ENCODE measurements at places on chromosomes 16 and 17.

DNA sequence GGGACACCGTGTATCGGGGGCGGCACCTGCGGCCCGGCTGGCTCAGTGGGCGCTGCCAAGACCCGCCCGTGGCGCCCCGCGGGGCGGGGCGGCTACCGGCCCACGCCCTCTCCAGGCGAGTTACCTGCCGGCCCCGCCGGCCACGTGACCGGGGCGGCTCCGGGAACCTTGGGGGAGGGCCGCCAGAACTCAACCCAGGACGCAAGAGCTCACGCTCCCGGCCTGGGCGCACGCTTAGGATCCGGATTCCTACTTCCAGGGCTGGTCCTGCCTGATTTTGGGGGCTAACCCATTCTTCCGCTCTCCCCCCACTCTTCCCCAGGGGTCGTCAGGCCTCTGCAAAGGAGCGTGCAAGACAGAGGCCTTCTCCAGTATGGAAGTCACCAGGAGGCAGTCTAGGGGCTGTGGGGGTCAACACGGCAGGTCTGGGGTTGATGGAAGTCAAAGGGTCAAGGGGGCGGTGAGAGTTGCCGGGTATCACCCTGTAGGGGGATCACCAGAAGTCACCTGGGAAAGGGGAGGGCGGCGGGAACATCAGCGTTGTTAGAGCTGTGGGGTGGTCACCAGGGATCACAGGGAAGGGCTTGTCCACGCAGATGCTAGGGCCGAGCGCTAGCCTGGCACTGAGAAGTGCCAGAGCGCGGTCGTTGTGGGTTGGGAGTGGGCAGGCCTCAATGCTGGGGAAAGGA, 354 bp upstream of the ESRP2 start:
- DNase-seq, result peak; percentile 39

DNA sequence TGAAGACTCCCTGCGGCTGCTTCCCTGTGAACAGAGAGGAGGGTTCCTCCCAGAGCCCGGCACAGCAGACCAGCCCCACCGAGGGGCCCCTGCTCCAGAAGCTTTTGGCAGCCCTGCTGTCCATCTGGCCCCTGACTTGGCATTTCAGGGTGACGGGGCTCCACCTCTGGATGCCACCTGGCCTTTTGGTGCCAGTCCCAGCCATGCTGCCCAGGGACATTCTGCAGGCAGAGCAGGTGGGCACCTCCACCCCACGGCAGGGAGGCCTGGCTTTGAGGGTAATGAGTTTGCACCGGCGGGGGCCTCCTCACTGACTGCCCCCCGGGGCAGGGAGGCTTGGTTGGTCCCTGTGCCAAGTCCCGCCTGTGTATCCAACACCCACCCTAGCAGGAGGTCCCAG, 20.3 kb upstream of the ZFPM1 start:
- no peak for DNase-seq

DNA sequence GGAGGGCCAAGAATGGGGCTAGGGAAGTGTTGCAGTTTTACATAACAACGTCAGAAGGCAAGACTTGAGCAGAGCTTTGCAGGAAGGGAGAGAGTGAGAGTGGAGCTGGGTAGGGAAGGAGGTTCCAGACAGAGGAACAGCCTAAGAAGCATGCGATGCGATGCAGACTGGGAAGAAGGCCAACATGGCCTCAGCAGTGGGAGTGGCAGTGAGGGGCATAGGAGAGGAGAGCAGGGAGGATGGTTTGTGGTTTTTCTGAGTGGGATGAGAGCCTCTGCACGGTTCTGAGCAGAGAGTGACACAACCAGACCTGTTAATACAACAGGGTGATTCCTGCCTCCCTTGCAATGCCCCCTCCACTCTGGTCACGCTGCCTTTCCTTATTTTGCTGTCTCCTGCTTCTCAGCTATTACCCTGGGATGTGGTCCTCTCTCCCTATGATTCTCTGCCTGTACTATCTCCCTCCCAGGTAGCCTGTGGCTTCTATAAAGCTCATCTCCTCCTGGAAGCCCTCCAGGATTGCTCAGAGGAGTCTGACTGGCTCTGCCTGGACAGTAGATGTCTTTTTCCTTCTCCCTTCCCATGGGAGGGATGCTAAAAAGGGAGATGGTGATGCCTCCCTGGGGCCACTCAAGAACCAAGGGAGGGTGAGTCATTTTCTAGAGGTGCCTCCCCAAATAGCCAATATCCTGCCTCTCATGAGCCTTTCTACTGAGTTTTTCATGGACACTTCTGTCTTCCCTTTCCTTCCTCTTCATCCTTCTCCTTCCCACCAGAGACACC, 38.7 kb upstream of the NGFR start:
- no peak for DNase-seq

GRCh38 chr17:64081802-64082799, 47.8 kb downstream of the ERN1 start:
- peak; percentile 18 for DNase-seq

DNA sequence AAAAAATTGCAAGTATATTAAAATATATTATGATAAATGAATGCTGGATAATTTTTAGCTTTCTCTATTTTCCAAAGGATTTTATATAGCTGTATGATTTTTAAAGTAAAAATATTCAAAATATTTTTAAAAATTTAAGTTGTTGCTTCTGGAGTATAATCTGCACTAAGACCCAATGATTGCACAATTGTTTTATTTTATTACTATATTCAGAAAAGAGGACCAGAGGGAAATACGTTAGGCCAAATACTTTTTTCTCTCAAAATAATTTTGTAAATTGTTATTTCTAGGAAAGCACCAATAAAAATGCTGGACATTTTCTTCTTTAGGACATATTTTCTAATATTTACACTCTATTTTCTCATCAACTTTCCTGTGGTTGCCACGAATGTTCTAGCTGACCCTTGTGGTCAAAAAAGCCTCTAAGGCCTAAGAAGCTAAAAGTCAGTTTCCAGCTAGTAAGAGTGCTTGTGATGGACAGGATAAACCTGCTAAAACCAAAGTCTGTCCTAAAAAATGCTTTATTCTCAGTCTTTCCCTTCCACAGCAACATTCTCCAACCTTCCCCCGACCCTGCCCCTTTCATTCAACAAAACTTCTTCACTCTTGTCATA, 31.2 kb downstream of the MMD start:
- no peak for DNase-seq

DNA sequence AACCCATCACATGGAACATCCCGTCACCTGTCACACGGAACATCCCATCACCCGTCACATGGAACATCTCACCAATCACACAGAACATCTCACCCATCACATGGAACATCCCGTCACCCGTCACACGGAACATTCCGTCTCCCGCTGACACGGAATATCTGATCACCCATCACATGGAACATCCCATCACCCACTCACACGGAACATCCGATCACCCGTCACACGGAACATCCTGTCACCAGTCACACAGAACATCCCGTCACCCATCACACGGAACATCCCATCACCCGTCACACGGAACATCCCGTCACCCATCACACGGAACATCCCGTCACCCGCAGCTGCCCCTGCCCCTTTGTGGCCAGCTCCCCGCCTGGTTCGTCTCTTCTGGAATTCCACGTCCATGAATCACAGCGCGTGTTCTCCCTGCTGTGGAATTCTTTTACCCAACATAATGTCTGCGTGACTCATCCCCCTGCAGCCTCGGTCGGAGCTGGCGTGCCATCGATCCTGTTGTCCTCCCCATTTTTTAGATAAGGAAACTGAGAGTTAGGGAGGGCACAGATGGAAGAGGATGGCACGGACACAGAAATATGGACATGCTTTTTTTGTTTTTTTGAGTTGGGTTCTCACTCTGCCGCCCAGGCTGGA, 5.6 kb downstream of the CPNE7 start:
- DNase-seq, result no peak

DNA sequence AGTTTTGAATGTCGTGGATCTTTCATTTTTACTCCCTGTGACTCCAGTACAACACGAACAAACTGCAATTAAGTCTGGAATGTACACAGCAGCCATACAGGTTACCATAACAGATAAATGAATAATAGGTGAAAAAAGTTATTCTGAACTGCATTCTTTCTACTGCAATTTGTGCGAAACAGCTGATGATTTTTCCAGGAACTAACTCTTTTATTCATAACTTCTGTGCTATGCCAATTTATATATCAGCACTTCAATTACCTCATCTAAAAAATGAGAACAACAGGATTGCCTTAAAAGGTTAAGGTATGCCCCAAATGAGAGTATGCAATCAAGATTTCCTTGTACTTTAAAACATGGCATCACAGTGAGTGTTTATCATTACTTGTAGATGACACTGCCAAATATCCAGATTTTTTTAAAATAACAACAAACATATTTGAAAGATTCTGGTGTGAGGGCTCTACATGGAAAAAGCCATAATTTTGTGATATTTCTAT, 238.9 kb downstream of the CDH8 start:
- DNase-seq, result no peak

DNA sequence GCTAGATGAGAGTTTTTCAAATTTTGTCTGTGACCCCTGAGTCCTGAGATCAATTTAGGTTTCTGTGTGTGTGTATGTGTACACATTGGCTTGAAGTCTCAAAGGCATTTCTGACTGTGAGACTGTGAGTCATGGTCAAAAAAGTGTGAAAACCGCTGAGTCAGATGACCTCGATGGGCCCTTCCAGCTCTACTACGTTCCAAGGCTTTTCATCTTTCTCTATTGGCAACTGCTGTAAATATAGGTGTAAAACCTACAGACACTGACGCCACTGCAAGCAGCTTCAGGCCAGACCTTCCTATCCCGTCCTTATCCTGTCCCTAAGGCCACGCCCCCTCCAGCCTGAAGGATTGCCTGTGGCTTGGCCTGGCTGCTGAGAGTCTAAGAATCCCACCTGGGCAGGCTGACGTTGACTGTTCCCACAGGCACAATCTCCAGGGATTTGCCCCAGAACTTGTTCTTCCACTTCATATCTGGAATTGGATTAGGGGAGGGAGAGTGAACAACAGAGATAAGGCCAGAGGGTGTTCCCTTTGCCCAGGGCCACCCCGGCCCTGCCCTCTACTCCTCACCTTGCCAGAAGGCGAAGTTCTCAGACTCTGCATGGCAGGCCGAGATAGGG, 11.3 kb downstream of the OSBPL7 start:
- no peak for DNase-seq

GRCh38 chr17:79800325-79801155, 3.7 kb upstream of the CBX8 start:
- no peak for DNase-seq

DNA sequence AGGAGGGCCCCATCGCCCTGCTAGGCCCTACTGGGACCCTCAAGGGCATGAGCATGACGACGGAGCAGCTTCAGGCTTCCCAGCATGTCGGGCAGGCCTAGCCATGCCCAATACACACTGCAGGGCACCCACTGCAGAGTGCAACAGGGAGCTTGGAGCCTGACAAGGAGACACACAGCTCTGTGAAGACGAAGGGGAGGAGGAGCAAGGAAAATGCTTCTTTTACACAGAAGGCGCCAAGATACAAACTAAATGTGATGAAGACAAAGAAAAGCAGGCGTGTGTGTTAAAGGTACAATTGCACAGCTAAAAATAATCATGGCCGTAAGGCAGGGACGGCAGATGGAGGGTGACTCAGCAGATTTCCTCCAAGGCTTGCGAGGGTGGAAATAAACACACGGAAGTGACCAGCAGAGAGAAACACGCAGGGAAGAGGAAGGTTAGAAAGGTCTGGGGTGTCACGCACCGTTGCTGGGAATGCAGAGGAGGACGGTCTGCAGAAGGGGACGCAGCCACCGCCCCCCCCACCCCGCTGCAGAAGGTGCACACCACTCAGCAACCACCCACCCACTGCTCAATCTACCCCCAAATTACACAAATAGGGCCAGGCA, 108.5 kb downstream of the ZNF778 start:
- DNase-seq, result no peak

DNA sequence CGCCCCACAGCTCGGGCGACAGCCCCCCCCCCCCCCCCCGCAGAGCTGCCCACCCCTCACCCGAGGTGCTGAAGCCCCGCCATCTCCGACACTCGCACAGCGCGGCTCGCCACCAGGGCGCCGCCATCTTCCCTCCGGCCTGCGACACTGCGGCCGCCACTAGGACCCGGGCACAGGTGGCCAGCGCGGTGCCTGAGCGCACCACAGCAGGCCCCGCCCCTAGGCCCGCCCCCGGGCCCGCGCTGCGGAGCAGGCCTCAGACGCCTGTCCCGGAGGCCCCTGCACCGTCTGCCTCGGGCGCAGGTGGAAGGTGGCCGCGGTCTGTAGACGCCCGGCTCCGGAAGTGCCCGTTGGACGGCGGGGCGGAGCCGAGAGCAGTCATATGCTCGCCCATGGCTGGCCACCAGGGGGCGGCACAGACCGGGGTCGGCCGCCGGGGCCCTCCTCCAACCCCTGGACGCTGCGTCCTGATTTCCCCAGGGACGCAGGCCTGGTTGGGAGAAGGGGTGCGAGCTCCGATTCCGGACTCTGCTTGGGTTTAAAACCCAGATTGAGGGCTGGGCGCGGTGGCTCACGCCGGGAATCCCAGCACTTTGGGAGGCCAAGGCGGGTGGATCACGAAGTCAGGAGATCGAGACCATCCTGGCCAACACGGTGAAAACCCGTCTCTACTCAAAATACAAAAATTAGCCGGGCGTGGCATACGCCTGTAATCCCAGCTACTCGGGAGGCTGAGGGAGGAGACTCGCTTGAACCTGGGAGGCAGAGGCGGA, at the start of gene MRPL38:
MRPL38 (minus strand) TSS at position 136 of the 773 bp plus-strand sequence; CDS start at position 127, 9 bp downstream.
- peak; percentile 84 for DNase-seq

DNA sequence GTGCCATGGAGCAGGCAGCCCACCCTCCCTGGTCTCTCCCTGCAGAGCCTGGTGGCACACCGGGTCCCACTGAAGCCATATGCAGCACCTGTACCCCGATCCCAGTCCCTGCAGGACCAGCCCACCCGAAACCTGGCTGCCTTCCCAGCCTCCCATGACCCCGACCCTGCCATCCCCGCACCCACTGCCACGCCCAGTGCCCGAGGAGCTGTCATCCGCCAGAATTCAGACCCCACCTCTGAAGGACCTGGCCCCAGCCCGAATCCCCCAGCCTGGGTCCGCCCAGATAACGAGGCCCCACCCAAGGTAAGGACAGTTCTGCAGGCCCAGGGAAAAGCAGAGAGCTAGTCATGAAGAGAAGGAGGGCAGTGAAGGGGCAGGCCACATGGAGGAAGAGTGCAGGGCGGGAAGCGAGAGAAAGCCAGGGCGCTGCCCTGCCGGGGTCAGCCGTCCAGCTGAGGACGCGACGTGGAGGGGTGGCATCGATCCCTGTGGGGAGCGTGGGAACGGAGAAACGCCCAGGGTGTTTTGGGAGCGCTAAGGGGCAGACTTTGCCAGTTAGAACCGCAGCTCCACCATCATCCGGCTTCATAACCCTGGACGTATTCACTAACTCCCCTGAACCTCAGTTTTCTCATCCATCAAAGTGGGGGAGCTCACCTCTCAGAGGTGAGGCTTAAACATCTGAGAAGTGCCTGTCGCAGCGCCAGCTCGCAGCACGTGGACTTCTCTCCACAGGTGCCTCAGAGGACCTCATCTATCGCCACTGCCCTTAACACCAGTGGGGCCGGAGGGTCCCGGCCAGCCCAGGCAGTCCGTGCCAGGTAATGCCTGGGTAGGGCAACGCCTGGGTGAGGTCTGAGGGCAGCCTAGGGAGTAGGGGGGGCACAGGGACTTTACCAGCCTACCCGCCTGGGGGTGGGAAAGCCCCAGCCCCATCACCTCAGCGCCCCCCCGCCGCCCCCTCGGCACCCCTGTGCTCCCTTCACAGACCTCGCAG, 7.6 kb upstream of the C17orf107 start:
- no peak for DNase-seq

- no peak for DNase-seq
Observed at GRCh38 chr16:50267151-50267631, 840 bp downstream of the ADCY7 start.
